Forelimb muscle (tissue), 1 donor: ENCODE measurements at places on chromosomes 5 and 9. TPM values are rescaled to one million over a fixed set of nuclear protein-coding genes. Genes with fewer than 3 reads are reported as not detected.

DNA sequence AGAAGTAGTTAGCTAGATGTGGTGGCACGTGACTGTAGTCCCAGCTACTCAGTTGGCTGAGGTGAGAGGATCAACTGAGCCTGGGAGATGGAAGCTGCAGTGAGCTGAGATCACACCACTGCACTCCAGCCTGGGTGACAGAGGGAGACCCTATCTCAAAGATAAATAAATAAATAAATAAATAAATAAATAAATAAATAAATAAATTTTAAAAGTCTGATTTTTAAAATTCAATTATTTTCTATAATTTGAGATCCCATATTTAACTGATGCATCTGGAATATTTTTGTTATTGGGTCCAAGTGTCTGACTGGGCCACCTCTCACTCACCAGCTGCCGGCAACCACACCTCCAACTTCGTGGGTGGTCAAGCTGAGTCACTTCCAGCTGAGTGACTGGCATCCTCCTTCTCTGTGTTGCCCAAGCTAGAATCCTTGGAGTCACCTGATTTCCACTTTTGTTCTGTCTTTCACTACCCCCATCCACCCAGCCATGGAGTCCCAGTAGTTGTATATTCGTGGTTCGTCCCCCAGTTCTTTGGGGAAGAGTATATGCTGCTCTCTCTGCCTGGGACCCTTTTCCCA, 70.9 kb downstream of the EGFLAM start:
- no peak for DNase-seq

The CARTPT gene
- not detected for polyA plus RNA-seq

The KIAA1958 gene
- polyA plus RNA-seq, result 3.3 TPM

The BRD3OS gene
- 9.3 TPM for polyA plus RNA-seq

The TEX48 gene
- polyA plus RNA-seq, result not detected

DNA sequence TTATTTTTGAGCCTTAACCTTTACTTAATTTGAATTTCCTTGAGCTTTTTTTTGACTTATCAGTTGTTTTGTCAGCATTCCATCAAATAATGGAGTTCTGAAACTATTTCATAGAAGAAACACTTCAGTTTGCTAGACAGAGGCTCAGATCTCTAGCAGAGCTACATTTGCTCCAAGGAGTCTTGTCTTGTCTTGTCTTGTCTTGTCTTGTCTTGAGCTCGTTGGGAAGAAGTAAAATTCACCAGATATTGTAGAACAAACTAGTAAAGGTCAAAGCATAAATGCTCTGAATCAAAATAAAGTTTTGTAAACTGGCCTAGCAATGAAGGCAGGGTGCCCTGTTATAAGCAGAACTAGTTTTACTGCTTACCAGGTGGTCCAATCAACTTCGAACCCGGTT, 33.5 kb downstream of the RAB24 start:
- DNase-seq, result no peak

- DNase-seq, result no peak
Observed at GRCh38 chr9:122930541-122931225, 629 bp downstream of the ZBTB26 start.

DNA sequence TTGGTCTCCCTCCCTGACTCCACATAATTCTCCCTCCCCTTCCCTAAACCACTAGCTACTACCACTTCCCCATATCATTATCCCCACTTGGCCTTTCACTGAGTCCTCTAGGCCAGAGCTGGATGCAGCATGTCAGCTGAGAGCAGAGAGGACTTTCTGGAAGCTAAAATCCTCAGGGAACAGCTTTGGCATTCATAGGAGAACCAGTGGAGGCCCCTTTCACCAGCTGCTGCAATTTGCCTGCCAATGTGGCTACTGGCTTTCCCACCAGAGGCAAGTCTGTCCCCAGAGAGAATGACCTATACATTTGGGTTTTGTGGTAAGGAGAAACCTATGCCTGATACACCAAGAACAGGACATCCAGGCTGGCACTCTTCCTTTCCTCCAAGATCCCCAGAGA, 14.4 kb downstream of the FAM219A start:
- DNase-seq, result no peak

GRCh38 chr9:19232823-19233194, 2.3 kb downstream of the DENND4C start:
- DNase-seq, result no peak

DNA sequence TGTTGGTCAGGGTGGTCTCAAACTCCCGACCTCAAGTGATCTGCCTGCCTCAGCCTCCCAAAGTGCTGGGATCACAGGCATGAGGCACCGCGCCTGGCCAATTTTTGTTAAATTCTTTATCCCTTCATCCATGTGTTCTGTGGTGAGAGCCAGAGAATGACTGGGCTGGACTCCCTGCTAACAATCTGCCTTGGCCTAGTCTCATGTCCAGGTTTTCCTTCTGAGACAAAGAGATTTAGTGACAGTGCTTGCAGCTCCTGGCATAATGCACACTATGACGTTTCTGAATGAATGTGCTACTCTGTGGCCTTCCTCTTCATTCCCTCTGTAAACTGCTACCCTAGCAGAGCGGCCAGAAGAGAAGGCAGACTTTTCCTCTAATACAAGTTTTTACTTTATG, 79.3 kb downstream of the FOXD1 start:
- DNase-seq, result no peak

GRCh38 chr9:77543131-77543822, 104.8 kb downstream of the GNA14 start:
- no peak for DNase-seq

DNA sequence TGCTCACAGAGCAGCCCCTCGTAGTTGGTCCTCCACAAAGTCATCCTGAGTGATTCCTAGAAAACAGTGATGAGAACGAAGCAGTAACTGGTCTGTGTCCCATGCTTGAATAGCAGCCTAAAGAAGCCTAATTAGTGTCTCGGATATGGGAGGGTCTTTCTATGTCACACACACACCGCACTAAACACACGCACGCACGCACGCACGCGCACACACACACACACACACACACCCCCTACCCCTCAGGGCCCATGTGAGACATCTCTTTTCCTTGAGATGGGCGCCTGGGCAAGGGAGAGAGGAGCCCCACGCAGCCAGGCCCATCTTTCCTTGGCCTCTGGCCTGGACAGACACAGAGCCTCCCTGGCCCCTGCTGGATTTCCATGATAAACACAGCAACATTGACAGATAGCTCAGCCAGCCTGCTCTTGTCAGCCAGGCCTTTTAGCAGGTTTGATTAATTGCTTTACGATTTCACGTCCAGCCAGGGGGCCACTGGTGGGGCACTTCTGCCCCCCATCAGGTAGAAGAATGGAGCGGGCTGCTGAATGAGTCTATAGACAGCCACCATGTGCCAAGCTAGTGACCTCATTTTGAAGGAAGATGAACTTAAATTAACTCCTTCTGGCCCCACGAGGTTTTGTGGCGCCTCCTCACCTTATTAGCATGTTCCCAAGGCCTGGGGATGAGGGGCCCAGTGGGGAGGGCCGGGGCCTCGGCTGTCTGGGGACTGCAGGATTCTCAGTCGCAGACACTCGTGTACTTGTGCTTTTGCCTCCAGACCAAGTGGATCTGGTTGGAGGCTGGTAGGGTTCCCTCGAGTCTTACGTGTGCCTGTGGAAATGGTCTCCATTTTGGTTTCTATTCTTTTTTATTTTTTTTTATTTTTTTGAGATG, 36.2 kb upstream of the PRDM12 start:
- no peak for DNase-seq

GRCh38 chr9:135345775-135346433, 133.7 kb upstream of the PPP1R26 start:
- no peak for DNase-seq
